ENCODE measurements at places on chromosomes 2 and 18.

GRCh38 chr2:23221236-23221635 is 163.7 kb upstream of the KLHL29 start:
- no peak for DNase-seq

DNA sequence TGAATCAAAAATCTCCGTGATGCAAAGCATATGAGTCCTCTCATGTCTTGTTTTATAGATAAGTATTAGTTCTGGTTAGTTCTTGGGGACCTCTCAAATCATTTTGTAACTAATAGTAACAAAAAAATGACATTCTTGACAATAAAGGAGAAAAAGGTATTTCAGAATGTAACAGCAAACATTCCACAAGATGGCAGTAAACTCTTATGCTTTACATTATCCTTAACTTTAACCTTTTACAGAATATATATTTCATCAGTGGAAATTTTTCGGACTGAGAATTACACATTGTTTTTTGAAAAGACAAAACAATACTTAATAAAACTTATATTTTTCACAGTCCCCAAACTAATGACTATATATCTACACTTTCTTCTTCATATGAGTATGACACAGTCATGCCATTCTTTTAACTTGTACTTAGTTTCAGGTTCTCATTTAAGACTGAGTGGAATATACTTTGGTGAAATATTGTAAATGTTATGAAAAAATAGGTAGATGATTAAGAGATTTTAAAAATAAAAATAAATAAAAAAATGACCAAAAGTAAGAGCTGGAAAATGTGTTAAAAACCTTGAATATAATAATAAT is 142.9 kb upstream of the NXPH2 start:
- DNase-seq, result no peak

DNA sequence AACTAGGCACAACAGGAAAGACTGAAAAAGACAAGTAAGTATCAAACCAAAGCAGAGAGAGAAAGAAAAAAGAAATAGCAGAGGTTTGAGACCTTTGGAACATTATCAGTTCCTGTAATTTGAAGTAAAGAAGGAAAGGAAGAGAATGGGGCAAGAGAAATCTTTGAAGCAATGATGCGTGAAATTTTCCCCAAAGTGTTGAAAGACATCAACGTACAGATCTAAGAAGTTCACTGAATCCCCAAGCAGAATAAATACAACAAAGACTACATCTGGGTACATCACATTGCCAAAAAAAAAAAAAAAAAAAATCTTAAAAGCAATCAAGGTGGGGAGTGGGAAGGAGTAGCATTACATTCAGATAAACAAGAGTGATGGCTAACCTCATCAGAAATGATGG is 6.0 kb upstream of the SLC30A6 start:
- DNase-seq, result no peak

- DNase-seq, result no peak
Observed at GRCh38 chr2:121480826-121481225, 49.9 kb upstream of the RNU4ATAC start.
